RWPE2 (cell line): ENCODE measurements at places on chromosomes 2 and 18.

DNA sequence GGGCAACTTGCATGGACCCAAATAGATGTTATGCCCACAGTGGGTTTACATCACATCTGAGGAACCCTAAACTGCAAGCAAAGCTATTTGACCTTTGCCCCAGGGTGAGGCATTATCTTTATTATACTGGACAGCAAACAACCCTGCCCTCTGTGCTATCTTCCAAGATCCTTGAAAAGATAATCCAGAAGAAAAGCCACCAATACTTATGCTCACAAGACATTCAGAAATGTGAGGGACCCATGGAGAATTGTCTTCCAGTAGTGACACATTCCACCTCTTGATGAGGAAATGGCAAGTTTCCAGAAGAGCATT, 53.0 kb upstream of the NDUFV2 start:
- no peak overlapping the region for H3K4me3 ChIP-seq
- H3K4me1 ChIP-seq: no peaks in the 10 kb centered on the region
- H3K36me3 ChIP-seq: no peaks in the 10 kb centered on the region
- H3K27ac ChIP-seq: no peak overlapping the region

GRCh38 chr2:128435576-128436478, 117.2 kb upstream of the HS6ST1 start:
- no peak overlapping the region for H3K27ac ChIP-seq
- peak; percentile 37 for DNase-seq
- no peaks in the 10 kb centered on the region for H3K4me1 ChIP-seq
- no peaks in the 10 kb centered on the region for H3K36me3 ChIP-seq
- H3K27me3 ChIP-seq: no peaks in the 10 kb centered on the region
- no peak overlapping the region for H3K4me3 ChIP-seq

DNA sequence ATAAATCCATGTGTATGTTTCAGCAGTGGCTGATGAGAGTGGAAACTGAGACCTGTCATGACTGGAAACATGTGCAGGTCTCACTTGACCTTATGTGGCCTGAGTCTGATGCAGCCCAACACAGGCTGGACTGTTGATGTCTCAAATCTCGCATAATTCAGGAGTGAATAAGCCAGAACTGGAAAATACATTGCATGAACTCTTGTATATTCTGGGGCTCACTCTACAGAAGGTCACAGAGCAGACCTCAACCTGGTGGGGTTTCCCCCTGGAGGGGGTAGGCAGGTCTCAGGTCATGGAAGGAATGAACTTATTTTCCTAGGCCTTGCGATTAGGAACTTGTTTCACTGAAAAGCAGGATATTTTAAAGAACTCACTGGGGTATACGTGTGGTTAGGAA, 146.3 kb upstream of the THUMPD2 start:
- no peaks in the 10 kb centered on the region for H3K36me3 ChIP-seq
- H3K27me3 ChIP-seq: no peaks in the 10 kb centered on the region
- H3K4me3 ChIP-seq: no peak overlapping the region
- DNase-seq: no peak
- H3K4me1 ChIP-seq: no peaks in the 10 kb centered on the region

DNA sequence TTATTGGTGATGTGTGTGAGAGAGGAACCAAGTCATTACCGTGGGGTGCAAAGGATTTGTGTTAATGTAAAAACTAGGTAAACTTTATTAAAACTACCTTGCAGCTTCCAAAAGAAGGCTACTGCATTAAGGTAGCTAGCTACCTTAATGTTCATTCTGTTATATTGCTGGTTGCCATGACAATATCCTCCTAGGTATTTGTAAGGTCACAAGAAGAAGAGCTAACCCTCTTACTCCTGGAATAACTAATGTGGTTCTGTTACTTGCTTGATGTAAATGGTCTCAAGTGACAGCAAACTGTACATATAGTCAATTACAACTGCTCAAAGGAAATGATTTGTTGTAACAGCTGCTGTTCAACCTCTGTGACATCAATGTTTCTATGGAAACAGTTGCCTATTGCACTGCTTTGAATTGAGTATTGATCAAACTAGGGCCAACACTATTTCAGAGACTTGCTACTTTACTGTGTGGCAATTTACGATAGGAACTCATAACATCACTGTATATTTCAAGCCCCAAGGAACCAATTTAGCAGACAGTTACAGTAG, 319.8 kb upstream of the HNRNPA3 start:
- no peaks in the 10 kb centered on the region for H3K4me1 ChIP-seq
- H3K27ac ChIP-seq: no peak overlapping the region
- no peaks in the 10 kb centered on the region for H3K36me3 ChIP-seq
- H3K27me3 ChIP-seq: peaks cover 4% of the 10 kb centered on the region

DNA sequence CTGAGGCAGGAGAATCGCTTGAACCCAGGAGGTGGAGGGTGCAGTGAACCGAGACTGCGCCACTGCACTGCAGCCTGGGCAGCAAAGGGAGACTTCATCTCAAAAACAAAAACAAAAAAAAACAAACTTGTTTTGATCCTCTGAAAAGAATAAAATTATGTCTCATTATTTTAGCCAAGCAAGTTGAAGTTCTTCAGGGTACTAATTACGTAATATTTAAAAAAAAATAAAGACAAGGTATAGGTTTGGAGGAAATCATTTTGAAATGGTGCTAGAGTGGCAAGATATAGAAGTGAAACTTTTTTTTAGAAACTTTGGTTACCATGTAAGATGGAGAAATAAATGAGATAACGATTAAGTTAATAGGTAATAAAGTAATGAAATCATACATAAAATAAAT, 54.4 kb upstream of the TMEM247 start:
- H3K27me3 ChIP-seq: no peaks in the 10 kb centered on the region
- no peak overlapping the region for H3K27ac ChIP-seq
- no peaks in the 10 kb centered on the region for H3K36me3 ChIP-seq
- H3K4me1 ChIP-seq: no peaks in the 10 kb centered on the region
- no peak for DNase-seq
- H3K4me3 ChIP-seq: no peak overlapping the region

- H3K36me3 ChIP-seq: no peaks in the 10 kb centered on the region
- H3K4me3 ChIP-seq: no peak overlapping the region
- peaks cover 8% of the 10 kb centered on the region for H3K4me1 ChIP-seq
Measured at GRCh38 chr2:144580521-144581161, 60.7 kb upstream of the ZEB2 start.

- peaks cover 7% of the 10 kb centered on the region for H3K4me1 ChIP-seq
- no peak for DNase-seq
- H3K36me3 ChIP-seq: no peaks in the 10 kb centered on the region
- no peak overlapping the region for H3K27ac ChIP-seq
- H3K27me3 ChIP-seq: no peaks in the 10 kb centered on the region
Measured at GRCh38 chr2:215878476-215879063, 134.8 kb downstream of the MREG start.

DNA sequence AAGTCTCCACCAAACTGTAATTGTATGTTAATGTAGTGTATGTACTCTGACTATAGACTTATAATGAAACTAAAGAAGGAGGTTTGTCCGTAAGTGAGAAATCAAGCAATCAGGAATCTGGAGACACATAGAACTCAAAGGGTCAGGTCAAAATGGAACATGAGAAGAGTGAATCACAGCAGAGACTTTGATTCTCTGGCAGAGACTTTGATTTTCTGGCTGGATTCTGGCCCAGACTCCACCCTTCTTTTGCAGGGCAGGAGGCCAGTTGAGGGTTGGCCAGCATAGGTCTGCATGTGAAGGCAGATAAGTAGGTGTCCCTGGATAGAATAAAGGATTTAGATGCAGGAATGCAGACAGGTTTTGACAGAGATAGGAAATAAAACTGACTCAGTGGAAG, 11.0 kb upstream of the NCKAP5 start:
- H3K36me3 ChIP-seq: no peaks in the 10 kb centered on the region
- H3K4me1 ChIP-seq: peaks cover 35% of the 10 kb centered on the region
- peak overlapping the region; percentile 75 for H3K27ac ChIP-seq
- DNase-seq: peak; percentile 79
